CD8-positive, alpha-beta T cell (primary cell): ENCODE measurements at places on chromosomes 13 and 19. TPM values are rescaled to one million over a fixed set of nuclear protein-coding genes. Genes with fewer than 3 reads are reported as not detected.

Gene ACP7
- total RNA-seq, result not detected

Gene MED26
- total RNA-seq, result 68.0 TPM

Gene IGSF23
- not detected for total RNA-seq

Gene PLIN4
- total RNA-seq, result 0.14 TPM

Gene ZNF880
- 26.1 TPM for total RNA-seq

Gene WDR18
- total RNA-seq, result 22.7 TPM

Gene SULT2A1
- total RNA-seq, result not detected

Gene ZNF560
- total RNA-seq, result not detected
